Heart right ventricle (tissue), 16 donors: ENCODE measurements at places on chromosomes 16 and 17. TPM values are rescaled to one million over a fixed set of nuclear protein-coding genes. Genes with fewer than 3 reads are reported as not detected.

RABEP1 gene
- 19.5 TPM for polyA plus RNA-seq

GALR2 gene
- 0.10 TPM for polyA plus RNA-seq

MBTPS1 gene
- 41.4 TPM for polyA plus RNA-seq

MMP28 gene
- 5.4 TPM for polyA plus RNA-seq

GFAP gene
- polyA plus RNA-seq, result 6.1 TPM
